GM19239 (cell line): ENCODE measurements at places on chromosomes 3 and 15.

DNA sequence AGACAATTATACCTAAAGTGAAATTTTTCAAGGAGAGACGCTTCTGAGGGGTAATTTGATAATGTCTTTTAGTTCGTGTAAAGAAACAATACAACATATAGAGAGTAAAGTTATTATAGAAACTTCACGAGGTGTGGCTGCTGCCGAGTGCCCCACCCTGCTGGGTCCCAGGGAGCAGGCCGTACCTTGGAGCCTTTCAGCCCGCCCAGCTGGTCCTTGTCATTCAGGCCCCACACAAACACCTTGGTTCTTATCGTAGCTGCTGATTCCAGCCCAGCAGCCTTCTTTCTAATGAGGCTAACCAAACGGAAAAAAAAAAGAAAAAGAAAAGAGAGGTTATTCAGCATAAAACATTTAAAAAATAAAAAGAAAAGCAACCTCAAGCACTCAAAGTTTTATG lies 83.1 kb upstream of the OCA2 start:
- no peak for DNase-seq

GRCh38 chr3:71509066-71509465 lies 74.5 kb downstream of the FOXP1 start:
- DNase-seq: no peak

DNA sequence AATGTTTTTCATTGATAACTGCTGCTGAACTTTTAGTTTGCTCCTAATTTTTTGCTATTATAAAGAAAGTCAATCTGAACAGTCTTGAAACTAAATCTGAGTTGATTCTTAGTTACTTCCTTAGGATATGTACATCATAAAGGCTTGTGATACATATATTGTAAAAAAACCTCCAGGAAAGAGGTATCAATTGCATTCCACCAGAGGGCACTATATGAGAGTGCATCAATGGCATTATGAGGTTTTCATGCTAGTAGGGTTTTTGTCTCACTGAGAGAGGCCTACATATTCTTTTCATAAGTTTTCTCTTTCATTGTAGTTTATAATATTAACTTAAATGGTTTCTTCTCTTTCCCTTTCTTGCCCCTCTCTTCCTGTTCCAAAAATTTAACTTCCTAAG lies 46.9 kb downstream of the PIK3R4 start:
- no peak for DNase-seq

DNA sequence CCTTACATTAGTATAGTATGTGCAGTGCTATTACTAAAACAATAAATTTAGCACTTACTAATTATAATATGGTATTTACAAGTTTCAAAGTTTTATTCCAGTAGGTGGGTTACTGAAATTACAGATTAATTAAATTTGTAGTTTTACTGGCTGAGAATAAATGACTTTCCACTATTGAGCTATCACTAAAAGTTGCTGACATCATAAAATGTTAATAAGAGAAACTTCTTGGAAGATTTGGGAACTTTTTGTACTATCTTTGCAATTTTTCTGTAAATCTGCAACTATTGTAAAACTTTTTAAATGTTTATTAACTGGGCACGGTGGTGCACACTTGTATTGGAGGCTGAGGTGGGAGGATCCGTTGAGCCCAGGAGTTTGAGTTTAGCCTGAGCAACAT lies 247.7 kb downstream of the UBE2E2 start:
- DNase-seq: no peak

DNA sequence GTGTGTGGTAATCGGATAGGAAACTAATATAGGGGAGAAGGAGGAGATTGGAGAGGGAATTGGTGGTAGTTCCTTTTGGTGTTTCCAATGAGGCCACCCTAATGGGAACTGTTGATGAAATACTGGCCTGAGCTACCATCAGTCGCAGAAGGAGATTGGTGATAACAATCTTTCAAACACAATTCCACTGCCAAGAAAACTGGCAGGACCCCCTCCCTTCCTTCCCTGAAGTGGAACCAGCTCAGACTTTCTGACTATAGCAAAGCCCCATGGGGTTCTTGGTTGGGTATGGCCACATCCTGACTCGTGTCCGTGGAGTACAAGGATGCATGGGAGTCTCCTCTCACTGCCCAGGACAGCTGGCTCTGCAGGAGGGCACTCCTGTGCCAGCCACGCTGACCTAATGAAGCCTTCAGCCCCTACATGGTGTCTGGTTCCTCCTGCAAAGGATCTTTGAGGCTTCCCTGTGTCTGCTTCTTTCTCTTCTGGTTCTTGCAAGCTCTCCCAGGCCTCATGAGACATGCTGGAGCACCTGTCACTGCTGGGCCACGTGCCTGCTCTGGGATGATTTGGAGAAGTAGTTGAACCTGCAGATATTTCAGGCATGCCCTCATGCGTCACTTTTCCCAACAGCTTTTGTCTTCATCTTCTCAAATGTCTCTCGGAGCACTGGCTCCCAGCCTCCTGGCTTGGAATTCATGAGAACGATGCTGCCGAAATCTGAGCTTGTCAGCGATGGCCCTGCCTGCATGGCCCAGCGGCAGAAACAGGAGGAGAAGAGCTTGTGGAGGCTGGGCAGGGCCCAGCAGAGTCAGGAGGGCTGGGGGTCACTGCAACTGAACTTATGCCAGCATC lies 90.0 kb upstream of the ADPGK start:
- no peak for DNase-seq

DNA sequence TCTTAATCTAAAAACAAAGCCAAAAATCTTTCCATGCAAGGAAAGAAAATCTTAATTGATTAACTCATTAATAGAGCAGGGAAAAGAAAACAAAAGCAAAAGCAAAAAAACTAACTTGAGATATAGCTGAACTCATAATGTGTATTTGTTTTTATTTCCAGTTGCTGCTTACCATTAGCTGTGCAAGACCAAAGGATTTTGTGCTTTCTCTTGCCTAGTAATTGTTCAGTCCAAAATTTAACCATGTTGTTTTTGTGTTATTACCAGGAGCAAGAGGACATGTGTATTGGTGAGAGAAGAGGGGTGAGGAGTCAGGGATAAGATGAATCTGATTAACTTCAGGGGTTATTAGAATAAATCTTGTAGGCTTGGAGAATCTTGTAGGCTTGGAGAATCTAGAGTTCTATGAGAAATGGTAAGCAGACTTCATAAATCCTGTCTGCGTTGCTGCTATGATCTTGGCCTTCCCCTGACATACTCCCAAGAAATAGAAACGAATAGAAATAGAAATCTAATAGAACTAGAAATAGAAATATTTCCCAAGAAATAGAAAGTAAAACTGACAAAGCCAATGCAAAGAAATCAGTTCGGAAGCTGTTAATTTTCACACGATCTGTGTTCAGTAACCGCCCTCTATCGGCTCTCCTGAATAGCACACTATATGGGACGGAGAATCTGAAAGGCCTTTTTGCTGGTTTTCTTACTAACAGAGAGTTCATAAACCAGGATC lies 72.6 kb upstream of the TNFSF10 start:
- peak; percentile 57 for DNase-seq

- no peak for DNase-seq
These were observed 53.5 kb upstream of the CCDC54 start for GRCh38 chr3:107323723-107324122.

DNA sequence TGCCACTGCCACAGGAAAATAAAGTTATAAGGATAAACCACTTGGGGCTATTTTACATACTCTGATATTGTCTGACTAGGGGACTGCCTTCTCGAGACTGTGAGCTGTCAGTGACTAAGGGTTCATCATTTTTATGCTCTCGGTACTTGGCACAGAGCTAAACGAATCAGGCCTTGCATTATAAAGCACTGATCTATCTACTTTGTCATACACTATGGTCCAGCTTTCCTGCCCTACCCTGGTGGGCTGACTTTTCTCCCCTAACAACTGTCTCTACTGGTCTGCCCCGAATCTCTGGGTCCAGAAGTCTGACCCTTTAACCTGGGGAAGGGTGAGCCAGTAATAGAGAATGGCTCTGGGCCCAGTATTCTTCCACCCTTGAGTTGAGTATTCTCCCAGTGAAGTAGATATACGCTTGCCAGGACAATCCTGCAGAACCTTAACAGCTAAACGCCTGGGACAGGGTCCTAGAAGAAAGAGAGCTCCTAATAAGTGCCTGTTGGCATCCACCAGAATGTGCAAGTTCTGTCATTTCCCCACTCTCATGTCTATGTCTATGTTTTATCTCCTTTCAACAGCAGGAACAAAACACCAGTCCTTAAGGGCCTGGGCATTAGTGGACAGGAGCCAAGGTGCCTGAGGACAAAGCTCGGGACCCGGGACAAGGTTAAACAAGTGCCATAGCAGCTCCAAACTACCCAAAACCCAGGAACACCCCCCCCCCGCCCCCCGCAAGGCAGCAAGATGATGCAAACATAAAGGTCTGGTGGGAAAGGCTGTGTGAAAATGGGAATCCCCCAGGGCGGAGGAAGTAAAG lies 1.2 kb downstream of the LARP6 start:
- no peak for DNase-seq

DNA sequence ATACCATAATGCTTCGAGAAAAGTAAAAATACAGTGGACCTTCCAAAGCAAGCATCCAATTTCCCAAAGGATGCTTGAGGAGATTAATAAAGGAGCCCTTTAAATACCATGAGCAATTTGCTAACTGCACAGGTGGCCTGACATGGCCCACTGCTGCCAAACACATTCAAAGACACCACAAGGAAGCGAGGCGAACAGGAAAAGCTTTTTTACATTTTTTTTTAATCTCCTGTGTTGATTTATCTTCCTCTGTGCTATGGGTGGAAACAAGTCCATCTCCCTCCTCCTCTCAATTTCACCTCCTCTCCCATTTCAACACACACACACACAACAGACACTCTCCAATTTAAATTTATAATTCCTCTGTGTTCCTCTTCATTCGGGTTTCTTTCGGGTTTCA lies 243.4 kb downstream of the IGSF11 start:
- DNase-seq: no peak

- DNase-seq: no peak
These were observed 82.0 kb downstream of the GPR156 start for GRCh38 chr3:120203016-120203415.

DNA sequence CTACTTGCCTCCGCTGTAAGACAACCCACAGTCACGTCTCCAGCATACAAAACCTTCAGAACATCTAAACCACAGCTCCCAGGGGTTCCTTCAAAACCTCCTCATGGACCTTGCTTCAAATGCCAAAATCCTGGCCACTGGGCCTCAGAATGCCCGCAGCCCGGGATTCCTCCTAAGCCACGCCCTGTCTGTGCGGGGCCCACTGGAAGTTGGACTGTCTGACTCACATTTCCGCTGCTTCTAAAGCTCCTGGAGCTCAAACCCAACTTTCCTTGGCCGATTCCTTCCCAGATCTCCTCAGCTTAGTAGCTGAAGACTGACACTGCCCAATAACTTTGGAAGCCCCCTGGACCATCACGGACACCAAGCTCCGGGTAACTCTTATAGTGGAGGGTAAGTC lies 17.9 kb upstream of the OR5H6 start:
- DNase-seq: no peak

- DNase-seq: no peak
These were observed 54.5 kb upstream of the C3orf80 start for GRCh38 chr3:160170409-160171370.

GRCh38 chr3:47000198-47000815 lies 20.8 kb downstream of the NBEAL2 start:
- DNase-seq: no peak

DNA sequence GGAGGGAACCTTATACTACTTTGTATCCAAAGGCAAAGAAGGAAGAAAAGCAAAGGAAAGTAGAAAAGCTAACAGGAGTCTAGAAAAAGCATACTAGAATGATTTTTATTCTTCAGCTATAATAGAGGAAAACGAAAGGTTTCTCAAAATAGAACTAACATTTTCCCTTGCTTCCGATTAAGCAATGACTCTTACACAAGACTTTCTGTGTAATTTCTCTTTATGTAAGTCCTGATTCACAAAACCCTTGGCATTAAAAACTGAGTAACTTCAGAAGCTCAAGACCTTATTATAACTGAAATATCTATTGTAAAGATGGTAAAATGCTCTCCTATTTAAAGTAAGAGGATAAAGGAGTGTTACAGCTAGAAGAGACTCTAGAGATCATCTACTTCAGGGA lies 97.4 kb downstream of the DTWD1 start:
- no peak for DNase-seq

- DNase-seq: no peak
These were observed 176.1 kb downstream of the DOCK3 start for GRCh38 chr3:50850639-50851511.

GRCh38 chr15:85785887-85786780 lies 8.6 kb downstream of the KLHL25 start:
- no peak for DNase-seq

DNA sequence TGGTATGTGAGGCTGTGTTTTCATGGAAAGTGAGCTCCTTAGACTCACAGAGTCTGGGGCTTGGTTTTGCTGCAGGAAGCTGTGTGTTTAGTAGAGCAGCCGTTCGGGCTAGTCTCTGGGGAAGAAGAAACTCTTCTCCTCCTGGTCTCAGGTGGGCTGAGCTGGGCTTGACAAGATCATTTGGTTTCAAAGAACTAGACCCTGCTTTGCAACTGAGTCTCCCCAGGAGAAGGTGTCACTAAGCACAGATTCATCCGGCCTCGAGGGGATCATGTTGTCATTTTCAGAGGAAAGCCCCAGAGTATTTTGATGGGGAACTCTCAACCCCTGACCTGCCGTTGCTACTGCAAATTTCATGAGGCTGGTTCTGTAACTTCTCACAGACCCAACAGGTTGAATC lies 188.5 kb downstream of the FAM43A start:
- DNase-seq: no peak

DNA sequence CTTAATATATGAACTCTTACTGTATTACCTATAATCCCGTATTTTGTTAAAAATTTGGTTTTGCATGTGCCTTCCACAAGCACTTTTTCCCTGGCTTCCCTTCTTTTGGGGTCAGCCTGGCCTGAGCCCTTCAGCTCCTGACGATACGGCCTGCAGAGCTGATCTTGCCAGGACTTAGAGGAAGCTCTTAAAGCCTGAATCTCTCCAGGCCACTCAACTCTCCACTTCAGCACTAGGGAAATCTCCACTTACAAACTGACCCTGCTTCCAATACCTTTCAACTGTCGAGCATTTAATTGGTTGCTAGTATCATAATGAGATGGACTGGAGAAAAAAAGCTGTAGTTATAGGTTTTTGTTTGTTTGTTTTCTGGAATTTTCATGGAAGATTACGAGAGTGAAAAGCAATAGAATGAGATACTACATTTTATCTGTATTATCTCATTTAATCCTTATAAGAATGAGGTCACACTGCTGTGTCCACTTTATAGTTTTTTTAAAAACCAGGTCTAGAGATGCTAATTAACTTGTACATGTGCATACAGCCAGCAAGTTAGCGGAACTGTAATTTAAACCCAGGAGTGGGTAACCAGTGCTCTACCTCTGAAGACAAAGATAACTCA lies 54.8 kb downstream of the ZBTB38 start:
- no peak for DNase-seq

DNA sequence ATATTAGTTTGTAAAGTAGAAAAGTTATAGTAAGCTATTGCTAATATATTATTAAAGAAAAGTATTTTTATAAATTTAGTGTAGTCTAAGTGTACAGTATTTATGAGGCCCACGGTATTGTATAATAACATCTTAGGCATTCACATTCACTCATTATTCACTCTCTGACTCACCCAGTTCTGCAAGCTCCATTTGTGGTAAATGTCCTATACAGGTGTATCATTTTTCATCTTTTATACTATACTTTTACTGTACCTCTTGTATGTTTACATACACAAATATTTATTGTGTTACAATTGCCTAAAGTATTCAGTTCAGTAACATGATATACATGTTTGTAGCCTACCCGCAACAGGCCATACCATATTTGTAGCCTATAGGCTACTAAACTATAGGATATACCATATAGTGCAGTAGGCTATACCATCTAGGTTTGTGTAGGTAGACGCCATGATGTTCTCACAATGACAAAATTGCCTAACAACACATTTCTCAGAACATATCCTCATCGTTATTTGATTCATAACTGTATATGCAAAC lies 246.8 kb upstream of the ALCAM start:
- DNase-seq: no peak
